Cerebellum (tissue), 4 donors: ENCODE measurements at places on chromosomes 1 and 21.
A peak's percentile ranks its signal among the peaks of the same experiment; 100 is the strongest.

DNA sequence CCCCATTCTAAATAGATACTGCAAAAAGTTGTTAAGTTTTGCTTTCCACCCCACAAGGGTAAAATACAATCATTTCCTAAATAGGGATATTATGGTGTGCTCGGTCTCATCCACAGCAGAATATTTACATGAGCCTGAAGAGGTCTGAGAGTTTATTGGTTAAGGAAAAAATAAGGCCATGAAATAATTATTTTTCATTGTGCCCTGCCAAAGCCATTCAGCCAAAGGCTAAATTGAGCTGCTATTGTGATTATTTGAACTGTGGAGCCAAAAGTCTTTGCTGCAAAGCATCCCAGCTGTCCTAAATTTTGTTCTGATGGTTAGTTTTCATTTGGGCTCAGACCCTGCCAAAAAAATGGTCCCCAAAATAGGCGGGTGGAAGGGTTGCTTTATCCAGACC, 298.7 kb upstream of the ESRRG start:
- DNase-seq, result peak; percentile 1

DNA sequence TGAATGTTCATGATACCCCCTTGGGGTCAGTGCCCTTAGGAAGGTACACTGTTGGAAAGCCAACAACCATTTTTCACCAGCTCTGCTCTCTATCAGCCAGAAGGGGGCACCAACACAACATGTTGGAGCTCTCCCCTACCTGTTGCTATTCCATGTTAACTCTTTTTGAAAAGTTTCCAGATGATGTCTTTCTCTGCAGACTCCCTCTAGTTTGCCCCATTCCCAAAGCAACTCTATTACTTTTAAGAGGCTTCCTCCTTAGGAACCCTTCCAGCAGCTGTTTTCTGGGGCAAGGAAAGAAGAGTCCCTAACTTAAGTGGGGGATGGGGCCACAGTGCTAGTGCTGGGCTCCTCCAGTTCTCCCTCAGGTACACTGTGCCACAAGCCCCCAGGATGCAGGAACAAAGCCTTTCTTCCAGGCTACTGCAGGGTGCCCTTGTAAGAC, 22.9 kb upstream of the NDC1 start:
- peak; percentile 43 for DNase-seq

DNA sequence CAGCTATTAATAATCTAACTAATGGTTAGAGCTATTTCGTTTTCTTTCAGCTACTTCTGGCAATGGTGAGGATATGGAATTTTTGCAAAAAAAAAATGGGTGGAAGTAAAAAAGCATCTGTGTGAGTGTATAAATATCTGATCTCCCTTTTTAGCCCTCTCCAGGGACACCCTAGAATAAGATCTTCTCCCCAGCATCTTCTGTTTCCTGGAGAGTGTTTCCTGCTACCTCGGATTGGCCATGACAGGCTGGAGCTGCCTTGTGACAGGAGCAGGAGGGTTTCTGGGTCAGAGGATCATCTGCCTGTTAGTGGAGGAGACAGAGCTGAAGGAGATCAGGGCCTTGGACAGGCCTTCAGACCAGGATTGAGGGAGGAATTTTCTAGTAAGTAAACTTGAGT, 23.8 kb downstream of the HSD3B2 start:
- DNase-seq, result no peak

GRCh38 chr1:53685272-53686051, 53.5 kb downstream of the GLIS1 start:
- peak; percentile 68 for DNase-seq

DNA sequence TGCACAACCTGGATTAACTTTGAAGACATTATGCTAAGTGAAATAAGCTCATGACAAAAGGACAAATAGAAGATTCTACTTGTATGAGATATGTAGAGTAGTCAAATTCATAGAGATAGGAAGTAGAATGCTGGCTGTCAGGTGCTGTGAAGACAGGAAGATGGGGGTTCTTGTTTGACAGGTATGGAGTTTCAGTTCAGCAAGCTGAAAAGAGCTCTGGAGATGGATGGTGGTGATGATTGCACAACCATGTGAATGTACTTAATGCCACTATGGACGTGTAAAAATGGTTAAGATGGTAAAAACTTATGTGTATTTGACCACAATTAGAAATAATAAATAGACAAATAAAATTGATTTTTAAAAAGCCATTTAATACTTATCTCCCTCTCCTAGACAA, 169.8 kb upstream of the DUSP10 start:
- no peak for DNase-seq

- DNase-seq, result no peak
These were observed 4.6 kb downstream of the JUN start for GRCh38 chr1:58779059-58779754.

- DNase-seq, result no peak
These were observed 22.7 kb downstream of the NDUFS5 start for GRCh38 chr1:39048745-39049370.

GRCh38 chr1:44616991-44617702, 57.1 kb downstream of the TMEM53 start:
- no peak for DNase-seq
